ENCODE measurements at places on chromosomes 16 and 17.

DNA sequence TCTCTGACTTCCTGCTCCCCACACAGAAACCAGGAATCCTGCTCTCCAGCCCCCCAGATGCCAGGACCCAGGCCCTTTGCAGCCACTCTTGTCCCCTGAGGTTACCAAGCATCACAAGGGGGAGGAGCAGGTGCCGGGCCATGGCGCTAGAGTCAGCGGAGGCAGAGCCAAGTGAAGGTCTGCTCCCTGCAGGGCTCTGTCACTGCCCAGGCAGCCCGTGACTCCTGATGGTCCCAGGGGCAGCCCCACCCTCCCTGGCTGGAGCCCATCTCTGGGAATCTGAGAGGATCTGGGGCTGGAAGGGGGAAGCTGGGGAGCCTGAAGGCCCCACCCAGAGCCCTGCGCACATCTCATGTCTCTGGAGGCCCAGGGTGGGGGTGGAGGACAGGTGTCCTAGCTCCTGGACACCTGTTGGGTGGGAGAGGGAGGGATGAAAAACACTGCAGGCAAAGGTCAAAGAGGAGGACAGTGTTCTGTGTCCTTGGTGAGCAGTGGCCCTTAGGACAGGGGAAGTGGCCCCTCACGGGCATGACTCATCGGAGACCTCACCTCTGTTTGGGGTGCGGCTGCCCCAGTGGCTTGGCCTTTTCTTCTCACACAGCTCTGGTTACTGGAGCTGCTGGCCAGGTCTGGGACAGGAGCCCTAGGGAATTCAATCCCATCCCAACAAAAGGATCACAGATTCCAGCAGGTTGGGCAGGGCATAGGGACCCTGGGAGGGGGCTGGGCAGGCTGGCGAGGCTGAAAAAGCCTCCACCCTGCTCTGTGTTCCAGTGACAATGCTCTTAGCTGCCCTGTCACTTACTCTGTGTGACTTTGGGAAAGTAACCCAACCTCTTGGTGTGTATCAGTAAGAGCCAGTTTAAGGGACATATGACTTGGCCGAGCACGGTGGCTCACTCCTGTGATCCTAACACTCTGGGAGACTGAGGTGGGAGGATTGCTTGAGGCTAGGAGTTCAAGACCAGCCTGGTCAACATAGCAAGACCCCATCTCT, at the start of gene PRSS36:
Gene PRSS36, minus strand, starts transcription at position 173 of the 997 bp plus-strand sequence. Its CDS starts 31 bp downstream, at position 142.
- no peak for DNase-seq

GRCh38 chr17:859061-859823, 77.1 kb downstream of the MRM3 start:
- DNase-seq: no peak

GRCh38 chr17:15354256-15354655, 12.9 kb upstream of the TEKT3 start:
- DNase-seq: no peak

DNA sequence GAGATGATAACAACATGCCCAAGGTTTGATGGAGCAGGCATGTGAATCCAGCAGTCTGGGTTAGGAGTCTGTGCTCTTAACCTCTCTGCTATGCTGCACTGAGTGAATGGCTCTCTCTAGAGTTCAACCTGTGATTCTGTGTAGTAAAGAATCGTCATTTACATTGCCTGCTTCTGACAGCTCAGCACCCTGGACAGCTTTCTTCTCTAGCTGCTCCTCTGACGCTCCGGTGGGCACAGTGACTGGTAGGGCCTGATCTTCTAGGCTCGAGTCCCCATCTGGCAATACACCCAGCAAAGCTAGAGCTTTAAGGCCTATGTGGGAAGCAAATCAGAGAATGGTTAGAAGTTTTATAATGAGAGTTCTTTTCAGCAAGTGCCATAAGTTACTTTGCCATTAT, 85.3 kb upstream of the ATP2A3 start:
- no peak for DNase-seq

GRCh38 chr16:51002881-51003490, 148.1 kb downstream of the SALL1 start:
- DNase-seq: no peak

DNA sequence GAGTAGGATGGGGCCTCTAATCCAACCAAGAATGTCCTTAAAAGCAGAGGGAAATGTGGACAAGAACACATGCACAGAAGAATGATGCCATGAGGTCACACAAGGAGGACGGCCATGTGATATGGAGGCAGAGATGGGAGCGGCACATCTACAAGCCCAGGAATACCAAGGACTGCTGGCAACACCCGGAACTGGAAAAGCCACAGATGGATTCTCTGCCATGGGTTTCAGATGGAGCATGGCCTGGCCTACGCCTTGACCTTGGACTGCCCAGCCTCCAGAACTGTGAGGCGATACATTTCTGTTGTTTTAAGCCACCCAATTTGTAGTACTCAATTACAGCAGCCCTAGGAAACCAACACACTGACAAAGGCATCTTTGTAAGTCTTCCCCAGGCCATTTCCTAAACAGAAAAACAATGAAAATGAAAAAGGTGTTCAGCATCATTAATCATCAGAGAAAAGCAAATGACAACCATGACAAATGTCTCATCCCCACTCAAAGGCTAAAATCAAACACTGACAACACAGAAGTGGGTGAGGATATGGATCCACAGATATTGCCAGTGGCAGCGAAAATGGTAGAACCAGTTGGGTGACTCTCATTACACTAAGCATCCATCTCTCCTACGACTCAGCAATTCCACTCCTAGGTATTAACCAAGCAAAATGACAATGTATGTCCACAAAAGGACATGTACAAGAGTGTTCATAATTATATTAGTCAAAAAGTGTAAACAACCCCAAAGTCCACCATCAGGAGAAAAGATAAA, 76.9 kb upstream of the CNEP1R1 start:
- DNase-seq: no peak

GRCh38 chr17:5031365-5032082, 3.7 kb downstream of the SLC52A1 start:
- DNase-seq: peak; percentile 84

DNA sequence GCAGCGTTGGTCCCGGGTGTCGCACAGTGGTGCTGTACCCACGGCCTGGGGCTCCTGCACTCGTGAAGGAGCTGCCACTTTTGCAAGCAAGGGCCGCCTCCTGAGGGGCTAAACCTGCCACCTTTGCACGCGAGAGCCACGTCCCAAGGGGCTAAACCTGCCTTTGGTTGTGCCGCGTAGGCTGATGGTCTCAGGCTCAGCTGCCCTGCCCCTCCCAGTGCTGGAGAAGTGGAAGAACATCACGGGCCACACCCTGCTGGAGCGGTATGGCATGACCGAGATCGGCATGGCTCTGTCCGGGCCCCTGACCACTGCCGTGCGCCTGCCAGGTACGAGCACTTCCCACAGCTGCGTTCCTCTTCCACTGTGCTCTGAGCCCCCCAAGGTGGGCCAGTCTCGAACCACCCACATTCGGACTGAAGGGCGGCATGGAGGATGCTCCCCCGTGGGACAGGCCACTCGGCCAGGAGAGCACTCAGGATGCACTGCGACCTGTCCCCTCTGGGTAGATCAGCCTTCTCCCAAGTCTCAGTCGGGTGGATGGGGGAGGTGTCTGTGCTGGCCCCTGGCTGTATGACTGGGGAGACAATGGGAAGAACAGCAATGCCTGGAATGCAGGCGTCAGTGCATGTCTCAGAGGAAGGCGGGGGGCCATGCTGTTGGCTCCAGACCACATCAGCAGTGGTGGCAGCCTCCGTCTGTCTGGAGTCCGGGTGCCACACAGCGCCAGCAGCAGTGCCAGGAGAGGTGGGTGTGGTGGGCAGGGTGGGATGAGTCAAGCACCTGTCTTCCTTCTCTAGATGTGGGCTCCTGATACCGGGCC, 20.7 kb downstream of the ACSF3 start:
- DNase-seq: no peak

DNA sequence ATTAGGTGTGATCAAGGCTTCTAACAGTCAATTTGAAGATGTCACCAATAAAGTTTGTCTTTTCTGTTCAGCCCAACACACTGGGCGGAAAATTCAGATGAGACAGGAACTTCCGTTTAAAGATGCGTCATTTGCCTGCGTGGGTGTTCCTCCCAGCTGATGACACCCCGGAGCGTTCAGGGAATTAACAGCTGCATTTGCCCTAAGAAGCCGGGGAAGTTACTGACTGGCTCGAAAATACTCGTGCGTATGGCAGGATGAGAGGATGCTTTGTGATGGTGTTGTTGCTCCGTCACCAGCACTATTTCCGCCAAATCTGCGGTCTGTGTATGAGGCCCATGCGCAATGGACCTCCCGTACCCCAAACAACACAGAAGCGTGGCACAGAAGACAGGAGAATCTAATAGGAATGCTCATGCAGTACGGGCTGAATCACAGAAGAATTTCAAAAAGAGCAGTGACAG, 11.9 kb upstream of the PVALEF start:
- DNase-seq: peak; percentile 68

DNA sequence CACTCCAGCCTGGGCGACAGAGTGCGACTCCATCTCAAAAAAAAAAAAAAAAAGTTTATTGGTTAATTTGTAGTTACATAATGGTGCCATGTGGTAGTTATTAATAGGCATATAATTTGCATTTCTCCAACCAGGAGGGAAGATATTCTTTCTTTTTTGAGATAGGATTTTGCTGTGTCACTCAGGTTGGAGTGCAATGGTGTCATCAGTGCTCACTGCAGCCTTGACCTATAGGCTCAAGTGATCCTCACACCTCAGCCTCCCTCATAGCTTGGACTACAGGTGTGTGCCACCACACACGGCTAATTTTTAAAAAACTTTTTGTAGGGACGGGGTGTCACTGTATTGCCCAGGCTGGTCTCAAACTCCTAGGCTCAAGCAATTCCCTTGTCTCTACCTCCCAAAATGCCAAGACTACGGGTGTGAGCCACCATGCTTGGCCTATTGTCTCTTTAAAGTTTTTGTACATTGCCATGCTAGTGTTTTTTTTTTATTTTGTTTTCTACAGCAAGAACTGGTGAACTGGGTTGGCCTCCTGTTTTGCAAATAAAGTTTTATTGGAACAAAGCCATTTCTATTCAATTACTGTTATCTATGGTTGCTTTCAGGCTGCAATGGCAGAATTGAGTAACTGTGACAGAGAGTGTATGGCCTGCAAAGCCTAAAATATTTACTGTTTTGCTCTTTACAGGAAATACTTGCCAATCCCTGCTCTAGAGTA, 11.9 kb downstream of the SNX29 start:
- no peak for DNase-seq

DNA sequence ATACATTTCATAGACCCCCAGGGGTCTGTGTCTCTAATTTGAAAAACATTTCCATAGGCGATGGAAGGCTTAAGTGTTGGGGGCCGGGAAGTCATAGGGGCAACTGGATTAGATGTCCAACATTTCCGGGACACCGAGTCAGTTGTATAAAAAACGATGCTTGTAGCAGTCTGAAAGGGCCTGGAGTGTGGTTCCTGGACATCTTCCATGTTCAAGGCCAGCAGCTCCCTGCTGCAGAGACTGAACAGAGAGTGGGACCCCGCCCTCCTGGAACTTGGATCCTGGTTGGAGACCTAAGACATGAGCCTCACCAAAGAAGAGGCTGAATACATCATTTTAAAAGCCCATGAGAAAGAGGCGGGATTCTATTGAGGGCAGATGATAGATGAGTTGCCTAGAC, 82.0 kb upstream of the ZNF423 start:
- no peak for DNase-seq

DNA sequence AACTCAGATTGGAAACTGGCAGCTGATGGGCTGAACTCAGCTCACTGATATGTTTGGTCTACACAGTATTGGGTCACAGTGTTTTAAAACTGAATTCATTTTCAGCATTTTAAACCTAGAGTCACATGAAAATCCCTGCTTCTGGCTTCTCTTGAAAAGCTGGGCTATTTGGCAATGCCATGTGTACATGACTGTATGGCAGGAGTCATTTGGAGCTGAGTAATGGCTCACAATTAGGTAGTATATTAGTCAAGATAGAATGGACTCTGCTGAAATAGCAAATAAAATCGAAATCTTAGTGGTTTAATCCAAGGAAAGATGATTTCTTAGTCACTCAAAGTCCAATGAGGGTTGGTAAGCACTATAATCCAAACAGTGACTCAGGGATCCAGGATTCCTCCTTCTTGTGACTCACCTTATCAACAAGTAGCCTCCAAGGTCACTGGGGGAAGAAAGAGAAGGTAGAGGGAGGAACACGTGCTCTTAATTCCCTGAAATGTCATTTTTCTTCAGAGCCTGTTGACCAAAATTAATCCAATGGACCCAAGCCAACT, 13.9 kb upstream of the PMP22 start:
- DNase-seq: peak; percentile 58

DNA sequence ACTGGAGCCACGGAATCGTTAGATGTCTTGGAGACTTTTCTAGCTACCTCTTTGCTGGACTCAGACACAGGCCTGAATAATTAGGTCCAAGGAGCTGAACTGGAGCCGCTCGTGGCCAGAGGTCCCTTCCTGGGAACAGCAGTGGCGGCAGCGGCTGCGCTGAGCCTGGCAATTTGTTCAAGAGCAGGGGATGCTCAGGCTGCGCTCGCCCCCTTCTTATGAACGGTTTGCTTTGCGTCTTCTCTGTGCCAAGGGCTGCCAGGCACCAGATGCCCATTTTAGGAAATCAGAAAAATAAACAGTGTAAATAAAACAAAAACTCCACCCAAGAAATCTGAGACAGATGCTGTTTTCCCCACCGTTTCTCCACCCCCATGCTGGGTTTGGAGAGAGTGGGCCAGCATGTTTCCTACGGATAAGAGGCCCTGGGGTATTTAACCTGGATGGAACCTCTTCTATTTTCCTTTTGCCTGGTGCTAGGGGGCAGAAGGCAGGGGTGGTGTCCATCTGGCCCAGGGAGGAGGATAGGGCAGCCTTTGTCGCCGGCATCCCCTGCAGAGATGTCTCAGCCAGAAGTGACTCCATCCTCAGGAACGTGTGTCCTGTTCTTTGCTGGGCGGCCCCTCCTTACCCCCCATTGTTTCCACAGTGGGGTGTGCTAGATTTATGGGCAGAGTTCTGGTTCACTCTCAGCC, 163.4 kb downstream of the SEC14L1 start:
- no peak for DNase-seq

DNA sequence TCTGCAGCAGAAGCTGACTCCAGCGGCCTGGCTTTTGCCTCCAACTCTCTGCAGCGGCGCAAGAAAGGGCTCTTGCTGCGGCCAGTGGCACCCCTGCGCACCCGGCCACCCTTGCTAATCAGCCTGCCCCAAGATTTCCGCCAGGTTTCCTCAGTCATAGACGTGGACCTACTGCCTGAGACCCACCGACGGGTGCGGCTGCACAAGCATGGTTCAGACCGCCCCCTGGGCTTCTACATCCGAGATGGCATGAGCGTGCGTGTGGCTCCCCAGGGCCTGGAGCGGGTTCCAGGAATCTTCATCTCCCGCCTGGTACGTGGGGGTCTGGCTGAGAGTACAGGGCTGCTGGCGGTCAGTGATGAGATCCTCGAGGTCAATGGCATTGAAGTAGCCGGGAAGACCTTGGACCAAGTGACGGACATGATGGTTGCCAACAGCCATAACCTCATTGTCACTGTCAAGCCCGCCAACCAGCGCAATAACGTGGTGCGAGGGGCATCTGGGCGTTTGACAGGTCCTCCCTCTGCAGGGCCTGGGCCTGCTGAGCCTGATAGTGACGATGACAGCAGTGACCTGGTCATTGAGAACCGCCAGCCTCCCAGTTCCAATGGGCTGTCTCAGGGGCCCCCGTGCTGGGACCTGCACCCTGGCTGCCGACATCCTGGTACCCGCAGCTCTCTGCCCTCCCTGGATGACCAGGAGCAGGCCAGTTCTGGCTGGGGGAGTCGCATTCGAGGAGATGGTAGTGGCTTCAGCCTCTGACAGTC, 1.3 kb downstream of the PARD6A start:
- no peak for DNase-seq

- DNase-seq: peak; percentile 84
Measured at GRCh38 chr17:5584383-5585286, at the start of gene NLRP1. TSS of gene NLRP1 (minus strand) at chr17:5584509. CDS start at chr17:5583957, 552 bp downstream.

GRCh38 chr16:69131839-69132423, 457 bp downstream of the CHTF8 start:
- peak; percentile 79 for DNase-seq

- DNase-seq: peak; percentile 89
Measured at GRCh38 chr16:57479976-57480753, 6.1 kb downstream of the DOK4 start.
